ENCODE measurements at places on chromosomes 16 and 17.
A peak's percentile ranks its signal among the peaks of the same experiment; 100 is the strongest.

GRCh38 chr16:67926181-67926750, 5.4 kb downstream of the CTRL start:
- DNase-seq: peak; percentile 31

DNA sequence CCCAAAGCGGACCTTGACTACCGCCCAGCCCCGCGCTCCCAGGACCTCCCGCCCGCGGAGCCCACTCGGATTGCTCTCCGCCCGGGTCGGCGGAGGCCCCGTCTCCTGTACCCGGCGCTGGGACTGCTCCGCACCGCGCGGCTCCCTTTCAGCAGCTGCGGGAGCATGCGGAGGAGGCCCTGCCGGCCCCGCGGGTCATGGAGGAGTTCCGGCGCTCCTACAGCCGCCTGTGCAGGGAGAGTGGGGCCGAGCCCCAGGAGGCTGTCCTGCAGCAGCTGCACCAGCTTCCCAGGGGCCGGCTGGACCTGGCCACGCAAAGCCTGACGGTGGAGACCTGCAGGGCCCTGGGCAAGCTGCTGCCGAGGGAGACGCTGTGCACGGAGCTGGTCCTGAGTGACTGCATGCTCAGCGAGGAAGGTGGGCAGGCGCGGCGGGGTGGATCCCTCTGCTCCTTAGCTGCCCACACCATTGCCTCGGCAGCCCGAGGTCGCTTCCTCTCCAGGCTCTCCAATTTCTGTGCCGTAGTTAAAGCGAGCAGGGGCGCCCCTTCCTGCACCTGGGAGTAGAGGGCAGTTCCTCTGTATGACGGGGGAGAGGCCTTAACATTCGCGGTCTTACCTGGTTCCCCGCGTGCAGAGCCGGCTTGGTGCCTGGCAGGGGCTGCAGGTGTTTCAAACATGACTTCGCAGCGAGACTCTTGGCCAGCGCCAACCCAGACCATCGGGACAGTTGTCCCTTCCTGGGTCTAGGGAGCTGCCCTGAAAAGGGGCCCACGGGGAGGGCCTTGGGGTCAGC, 539 bp downstream of the LRRC45 start:
- DNase-seq: peak; percentile 62

DNA sequence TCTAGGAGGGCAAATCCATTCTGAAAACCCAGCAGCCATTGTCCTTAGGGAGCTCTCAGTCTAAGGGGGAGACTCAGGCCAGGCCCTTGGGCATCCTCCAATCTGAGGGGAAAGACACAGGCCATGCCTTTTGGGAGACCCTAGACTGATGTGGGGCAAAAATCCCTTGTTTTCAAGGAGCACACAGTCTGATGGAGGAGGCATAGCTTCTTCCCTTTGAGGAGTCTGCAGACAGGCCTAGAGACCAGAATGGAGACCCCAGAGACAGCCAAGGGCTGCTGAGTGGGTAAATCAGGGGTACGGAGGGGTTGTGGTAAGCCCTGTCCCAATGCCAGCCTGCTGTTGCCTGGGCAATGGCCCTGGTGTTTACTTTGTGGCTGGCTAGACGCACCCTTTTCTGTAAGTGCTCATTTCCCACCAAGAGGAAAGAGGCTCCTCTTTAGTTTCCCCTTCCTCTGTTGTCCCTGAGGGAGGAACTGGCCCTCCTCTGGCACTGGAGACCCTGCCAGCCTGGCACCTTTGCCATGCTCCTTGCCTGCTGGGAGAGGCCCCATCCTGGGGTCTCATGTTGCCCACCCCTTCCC, 19.3 kb downstream of the ARHGAP23 start:
- no peak for DNase-seq

GRCh38 chr16:57676553-57677085, 8.5 kb downstream of the ADGRG3 start:
- DNase-seq: no peak

DNA sequence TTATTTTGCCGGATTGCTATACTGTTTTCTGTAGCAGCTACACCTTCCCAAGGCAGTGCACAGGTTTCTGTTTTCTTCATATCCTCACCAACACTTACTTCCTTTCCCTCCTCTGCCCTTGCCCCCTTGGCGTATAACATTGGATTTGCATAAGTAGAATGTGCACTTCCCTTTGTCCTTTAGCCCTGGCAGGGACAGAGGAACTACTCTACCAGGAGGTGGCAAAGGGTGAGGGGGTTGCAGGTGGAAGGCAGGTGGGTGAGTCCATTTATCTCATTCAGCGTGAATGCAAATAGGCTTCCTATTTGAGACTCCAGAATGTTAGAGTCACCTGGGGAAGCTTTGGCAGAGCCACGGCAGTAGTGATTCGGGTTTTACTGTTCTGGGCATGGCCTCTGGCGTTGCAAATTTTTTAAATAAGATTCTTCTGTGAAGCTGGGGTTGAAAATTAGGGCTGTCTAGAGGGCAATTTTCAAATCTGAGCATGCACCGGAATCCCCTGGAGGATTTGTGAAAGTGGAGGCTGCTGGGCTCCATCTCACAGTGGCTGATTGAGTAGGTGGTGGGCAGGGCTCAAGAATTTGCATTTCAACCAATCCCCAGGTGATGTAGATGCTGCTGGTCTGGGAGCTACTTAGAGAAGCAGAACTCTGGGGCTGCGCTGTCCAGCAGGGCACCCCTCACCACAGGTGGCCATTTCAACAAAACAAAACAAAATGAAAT, 84.7 kb downstream of the PLCG2 start:
- DNase-seq: no peak

- DNase-seq: no peak
Observed at GRCh38 chr16:81775570-81775969, 3.5 kb upstream of the PLCG2 start.

DNA sequence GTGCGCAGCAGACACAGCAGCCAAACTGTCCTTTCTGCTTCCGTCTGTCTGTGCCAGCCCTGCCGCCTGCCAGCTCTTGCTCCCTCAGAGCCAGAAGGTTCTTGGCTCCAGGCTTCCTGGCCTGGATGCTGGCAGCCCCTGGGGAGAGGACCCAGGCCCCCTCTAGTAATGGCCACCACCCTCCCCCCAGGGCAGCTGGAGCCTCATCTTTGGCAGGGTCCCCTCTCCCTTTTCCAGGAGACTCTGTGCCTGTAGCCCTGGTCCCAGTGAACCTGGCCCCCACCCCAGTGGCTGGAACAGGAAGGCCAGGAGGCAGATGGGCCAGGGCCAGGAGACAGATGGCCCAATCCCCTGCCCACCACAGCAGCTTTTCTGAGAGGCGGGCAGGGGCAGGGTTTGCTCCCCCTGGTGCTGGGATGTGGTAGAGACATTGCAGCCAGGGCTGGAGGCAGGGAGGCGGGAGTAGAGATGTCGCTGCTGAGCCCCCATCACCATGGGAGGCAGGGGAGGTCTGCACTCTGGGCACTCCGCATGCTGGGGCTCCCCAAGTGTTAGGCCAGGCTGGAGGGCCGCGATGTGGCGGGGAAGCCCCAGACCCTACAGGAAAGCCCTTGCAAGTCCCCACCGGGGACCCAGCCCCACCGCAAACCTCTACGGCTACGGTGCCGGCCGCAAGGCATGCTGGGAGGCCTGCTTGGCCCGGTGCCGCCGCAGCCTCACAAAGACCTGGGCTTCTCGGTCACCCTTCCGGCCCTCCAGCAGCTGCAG, 16.7 kb downstream of the UNC13D start:
- DNase-seq: peak; percentile 70

- no peak for DNase-seq
Observed at GRCh38 chr17:49123061-49123460, 9.5 kb upstream of the B4GALNT2 start.

DNA sequence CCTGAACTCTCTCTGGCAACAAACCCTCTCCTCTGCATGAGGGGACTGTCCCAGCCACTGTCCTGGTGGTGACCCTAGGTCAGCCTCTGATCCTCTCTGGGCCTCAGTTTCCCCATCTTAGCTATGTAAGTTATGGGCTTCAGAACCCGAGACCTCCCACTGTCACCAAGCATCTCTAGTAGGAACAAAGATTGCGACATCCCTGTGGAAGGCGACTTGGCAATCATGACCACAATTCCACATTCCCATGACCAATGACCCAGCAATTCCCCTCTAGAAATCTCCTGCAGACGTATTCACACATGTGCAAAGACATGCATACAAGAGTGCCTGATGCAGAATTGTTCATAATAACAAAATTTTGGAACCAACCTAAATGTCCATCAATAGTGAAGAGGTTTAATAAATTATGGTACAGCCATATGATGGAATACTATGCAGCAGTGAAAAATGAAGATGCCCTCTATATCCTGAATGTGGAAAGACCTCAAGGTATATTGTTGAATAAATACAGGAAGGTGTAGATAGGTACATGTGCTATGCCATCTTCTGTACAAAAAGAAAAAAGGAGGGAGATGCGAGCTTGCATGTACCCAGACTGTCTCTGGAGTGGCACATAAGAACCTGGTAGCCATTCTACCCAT, 21.2 kb downstream of the CNGB1 start:
- no peak for DNase-seq

DNA sequence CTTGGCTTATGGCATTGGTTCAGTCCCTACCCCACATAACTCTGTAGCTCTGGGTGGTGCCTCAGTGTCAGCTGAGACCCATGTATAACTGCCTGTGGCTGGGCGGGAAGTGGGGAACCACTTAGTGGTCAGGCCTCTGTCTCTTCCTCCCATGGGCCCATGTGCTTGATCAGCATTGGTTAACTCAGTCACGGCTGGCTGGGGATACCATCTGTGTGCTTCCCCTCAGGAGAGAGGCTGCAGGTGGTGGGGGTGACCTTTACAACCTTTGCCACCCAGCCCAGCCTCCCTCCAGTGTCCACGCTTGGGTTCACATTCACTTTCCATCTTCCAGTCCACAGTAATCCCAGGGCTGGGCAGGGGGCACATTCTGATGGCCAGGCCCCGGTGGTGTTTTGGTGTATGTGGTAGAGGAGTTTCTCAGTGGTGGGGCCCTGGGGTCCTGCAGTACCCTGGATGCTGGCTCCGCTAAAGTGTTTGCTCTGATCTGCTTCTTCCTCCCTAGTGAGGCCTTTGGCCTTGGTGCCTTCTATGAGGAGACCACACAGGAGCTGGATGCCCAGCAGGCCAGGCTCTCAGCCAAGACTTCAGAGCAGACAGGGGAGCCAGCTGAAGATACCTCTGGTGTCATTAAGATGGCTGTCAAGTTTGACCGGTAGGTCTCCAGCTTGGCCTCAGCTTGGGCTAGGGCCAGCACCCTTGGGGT, 10.2 kb upstream of the NFATC3 start:
- DNase-seq: peak; percentile 84

- DNase-seq: no peak
Observed at GRCh38 chr16:78494105-78494504, 394.7 kb downstream of the WWOX start.

- no peak for DNase-seq
Observed at GRCh38 chr16:87583453-87584131, 18.7 kb upstream of the JPH3 start.

DNA sequence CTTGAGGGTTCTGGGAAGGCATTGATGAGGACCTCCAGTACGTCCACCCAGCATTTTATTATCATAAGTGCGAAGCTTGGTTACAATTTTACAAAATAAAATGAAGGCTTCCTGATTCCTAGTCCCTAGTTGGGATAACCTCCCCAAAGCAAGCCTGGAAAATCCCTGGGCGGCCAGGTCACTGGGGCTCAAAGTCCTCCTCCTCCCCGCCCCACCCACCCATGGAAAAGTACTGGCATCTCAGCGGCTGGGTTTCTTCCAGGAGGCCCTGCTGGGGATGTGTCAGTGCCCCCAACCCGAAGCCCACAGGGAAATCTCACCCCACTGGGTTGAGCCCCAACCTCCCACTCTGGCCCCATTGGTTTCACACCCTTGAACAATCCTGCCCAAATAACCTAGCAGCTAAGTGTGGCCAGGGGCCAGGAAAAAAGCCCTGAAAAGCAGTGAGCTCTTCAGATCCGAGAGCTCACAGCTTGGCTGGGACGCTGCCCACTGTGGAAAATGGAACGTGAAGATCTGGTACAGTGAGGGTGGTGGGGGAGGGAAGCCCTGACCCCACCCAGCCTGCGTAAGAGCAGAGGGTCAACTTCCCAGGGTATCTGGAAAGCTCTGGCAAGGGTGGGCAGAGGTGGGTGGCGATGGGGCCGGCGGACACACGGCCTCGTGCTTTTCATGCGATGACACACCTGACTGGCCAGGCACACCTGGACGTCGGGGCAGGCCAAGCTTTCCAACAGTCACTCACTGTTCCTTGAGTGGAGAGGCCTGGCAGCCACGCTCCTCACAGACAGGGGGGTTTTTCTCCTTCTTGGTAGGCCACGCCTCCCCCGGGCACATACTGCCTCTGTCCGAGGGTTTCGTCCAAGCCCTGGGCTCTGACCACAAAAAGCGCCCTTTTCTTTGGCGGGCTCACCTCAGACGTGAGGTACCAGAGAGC, 324.5 kb downstream of the SOX9 start:
- DNase-seq: no peak

DNA sequence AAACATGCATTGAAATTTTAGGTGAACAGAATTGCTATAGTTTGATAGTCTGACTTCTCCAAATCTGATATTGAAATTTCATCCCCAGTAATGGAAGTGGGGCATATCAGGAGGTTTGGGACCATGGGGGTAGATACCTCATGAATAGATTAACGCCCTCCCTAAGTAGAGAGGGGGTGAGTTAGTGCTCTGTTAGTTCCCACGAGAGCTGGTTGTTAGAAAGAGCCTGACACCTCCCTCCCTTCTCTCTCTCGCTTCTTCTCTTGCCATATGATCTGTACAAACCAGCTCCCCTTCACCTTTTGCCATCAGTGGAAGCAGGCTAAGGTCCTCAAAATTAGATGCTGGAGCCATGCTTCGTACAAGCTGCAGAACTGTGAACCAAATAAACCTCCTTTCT, 78.8 kb downstream of the BRIP1 start:
- no peak for DNase-seq

GRCh38 chr17:70270554-70270953, 101.2 kb downstream of the KCNJ2 start:
- no peak for DNase-seq

- peak; percentile 64 for DNase-seq
Observed at GRCh38 chr17:44187131-44187899, 543 bp downstream of the TMUB2 start.

DNA sequence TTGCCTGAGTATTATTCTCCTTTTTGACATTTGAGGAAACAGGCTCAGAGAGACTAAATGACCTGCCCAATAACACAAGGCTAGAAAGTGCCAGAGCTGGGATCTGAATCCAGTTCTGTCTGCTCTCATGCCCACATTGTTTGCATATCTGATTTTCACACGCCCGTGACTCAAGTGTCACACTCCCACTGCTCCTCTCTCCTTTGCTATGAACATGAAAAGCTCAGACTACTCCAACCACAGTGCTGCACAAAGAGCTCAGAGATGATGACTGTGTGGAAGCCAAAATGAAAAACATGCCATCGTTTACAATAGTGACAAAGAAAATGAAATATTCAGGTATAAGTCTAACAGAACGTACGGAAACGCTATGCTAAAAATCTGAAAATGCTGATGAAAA, 107.9 kb downstream of the SMG6 start:
- DNase-seq: peak; percentile 70

GRCh38 chr17:65519462-65519861, 42.0 kb downstream of the AXIN2 start:
- DNase-seq: no peak

- DNase-seq: peak; percentile 63
Observed at GRCh38 chr17:68290955-68291835, at the start of the genes ARSG and SLC16A6. TSS of gene ARSG (plus strand) at chr17:68291495. CDS start at chr17:68307494, 15,999 bp downstream. TSS of gene SLC16A6 (minus strand) at chr17:68291127. CDS start at chr17:68278320, 12,807 bp downstream.
